K562 (cell line): ENCODE measurements at places on chromosomes 3 and 15.

DNA sequence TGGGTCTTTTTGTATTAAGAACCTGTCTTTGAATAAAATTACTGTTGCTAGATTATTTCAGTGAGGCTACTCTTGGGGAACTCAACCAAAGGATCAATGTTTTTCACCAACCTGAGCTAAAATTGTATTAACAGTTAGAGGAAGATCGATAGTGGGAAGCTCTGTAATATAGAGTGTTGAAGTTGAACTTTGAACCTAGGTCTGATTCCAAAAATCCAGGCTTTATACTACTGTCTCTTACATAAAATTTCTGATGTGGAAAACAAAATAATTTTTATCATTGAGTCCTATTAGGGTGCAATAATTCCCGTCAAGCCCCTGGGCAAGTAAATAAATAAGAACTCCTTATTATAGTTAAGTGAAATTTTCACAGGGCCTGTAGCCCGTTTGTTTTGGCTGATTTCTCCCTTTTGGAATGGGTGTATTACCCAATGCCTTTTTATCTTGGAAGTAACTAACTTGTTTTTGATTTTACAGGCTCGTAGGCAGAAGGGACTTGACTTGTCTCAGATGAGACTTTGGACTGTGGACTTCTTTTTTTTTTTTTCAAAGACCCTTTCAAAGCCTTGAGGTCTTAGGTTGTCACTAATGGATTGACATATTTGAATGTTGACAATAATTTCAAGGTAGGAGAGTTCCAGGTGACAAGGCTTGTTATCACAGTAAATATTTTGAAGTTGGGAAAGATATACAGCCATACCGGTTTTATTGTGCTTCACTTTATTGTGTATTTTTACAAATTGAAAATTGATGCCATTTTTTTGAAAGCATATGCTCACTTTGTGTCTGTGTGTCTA, 276.1 kb downstream of the NFKBIZ start:
- DNase-seq = no peak

GRCh38 chr3:23656821-23657220, 148.9 kb upstream of the UBE2E1 start:
- no peak for DNase-seq

GRCh38 chr3:147267434-147267833, 138.9 kb downstream of the ZIC4 start:
- DNase-seq = no peak

DNA sequence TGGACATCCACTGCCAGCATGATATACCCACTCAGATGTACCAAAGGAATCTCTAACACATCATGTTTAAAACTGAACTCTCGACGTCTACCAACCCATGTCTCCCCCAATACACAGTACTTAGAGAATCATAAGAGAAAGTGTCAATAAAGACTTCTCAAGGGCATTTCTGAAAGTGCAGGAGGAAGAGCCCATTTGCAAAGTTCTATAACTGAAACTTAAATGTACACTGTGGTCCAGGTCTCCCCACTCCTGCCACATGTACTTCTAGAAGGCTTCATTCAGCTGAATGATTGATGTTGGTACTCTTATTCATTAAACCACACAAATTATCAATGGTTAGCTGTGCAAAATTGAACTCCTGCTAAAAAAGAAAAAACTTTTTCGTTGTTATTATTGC, 31.8 kb downstream of the HERC1 start:
- no peak for DNase-seq

GRCh38 chr15:78850941-78851755, 21.5 kb upstream of the MORF4L1 start:
- no peak for DNase-seq

- no peak for DNase-seq
These were observed 48.0 kb upstream of the MRPL3 start for GRCh38 chr3:131550562-131551465.

DNA sequence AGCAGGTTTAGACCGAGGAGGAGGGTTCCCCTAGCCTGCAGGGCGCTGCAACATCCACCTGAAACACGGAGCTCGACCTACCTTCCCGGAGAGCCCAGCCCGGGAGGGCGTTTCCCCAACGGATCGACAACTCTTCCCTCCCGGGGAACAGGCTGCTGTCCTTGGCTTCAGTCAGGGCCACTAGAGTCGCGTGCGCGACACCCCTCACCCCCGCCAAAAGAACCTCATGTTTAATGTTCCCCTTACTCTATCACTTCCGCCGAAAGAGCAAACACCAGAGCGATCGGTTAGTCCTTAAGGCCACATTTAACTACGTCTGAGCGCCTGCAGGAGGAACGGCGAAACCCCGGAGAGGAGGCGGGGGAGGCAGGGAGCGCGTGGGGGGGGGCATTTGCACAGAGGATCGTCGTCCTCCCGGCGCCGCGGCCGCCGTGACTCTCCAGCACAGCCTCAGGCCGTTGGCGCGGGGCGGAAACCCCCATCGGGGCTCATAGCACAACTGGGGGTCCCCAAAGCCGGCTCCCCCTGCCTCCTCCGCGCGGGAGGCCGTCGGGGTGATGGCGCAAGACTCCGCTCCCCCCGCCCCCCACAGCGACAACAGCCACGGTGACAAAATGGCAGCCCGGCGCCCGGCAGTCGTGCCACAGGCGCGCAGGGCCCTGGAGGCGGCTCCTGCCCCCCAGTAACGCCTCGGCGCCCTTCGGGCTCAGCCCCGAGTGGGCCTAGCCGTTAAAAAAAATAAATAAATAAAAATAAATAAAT, 3.2 kb downstream of the ANP32A start:
- DNase-seq = peak; percentile 64

GRCh38 chr15:25775317-25775912, 87.7 kb downstream of the ATP10A start:
- no peak for DNase-seq

DNA sequence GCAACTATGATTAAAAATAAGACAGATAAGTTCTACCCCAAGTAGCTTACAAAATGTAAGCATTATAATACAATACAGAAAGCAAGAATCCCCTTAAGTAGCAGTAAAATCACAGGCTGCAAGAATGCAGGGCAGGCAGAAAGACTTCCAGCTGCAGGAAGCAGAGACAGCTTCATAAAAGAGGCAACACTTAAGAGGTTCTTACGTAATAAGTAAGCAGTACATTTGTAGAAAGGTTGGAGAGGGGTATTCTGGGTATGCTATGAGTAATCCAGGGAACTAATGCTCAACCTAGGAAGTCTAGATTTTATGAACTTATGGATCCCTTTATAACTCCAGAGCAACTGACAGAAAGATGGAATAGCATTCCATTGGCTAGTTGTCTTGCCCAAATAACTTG, 151.6 kb downstream of the IL5RA start:
- no peak for DNase-seq

DNA sequence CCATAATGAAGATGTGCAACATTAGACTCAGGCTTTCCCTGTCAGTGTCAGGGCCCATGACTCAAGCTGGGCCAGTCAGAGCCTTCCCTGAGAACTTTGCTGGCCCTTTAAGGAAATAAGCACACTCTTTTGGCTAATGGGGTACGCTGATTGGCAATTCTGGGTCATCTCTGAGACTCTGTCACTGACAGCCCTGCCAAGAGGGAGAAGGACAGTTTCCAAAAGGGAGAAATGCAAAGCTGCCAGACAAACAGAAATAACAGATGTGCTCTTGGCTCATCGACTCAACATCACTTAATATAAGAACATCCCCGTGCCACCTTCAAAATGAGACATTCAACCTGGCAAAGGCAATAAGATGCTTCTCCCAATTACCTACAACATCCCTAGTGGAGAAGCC, 491.9 kb upstream of the PROK2 start:
- DNase-seq = no peak

DNA sequence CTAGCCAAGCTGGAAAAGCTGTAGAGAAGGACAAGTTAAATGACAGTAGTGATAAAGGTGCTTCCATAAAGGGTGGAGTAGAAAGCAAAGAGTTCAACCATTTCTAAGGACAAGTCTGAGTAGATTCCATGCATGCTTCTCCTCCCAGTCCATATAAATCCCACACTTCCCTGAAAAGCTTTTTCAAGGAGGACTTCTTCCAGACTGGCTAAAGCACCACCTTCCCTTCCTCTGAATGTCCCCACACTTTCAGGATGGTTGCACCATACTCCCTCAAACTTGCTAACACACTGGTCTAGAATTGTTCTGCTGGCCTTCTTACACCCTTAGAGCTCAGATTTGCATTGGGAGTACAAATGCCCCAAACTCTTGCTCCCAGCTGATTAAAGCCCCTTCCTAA, 40.9 kb downstream of the FBN1 start:
- DNase-seq = no peak

DNA sequence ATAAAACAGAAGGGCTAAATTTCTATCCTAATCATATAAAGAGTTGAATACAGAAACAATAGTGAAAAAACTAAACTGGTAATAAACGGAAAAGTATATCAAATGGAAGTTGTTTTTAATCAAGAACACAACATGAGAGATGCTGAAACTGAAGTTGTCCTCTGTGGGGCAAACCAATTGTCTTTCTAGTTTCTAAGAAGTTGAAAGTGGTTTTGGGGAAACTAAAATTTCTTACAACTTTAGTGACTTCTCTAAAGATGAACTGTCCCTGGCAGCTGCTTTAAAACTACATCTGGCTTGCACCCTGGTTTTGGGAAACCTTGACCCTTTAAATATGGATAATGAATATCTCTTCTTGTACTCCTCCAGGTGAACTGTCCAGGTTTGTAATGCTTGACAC, 155.6 kb downstream of the ADAM10 start:
- DNase-seq = no peak

GRCh38 chr3:70531838-70532489, 219.5 kb upstream of the MDFIC2 start:
- DNase-seq = no peak

DNA sequence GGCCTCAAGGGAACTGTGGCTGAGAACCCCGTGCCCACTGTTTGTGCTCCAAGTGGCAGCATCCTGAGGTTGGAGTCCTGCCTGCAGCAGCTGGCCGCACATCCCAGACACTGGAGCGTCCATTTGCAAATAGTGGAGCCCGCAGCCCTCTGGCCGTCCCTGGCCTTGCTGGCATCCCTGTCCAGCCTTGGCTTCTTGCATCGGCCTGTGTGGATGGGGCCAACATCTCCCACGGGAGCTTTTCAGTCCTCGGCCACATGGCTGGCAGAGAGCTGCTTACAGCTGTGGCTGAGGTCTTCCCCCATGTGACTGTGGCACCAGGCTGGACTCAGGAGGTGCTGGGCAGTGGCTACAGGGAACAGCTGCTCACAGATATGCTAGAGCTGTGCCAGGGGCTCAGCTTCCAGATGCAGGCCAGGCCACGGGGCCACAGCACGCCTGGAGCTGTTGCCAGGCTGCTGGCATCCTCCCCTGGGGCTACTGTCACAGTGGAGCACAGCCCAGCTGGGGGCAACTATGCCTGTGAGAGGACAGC, 71.2 kb downstream of the FAM43A start:
- DNase-seq = no peak

DNA sequence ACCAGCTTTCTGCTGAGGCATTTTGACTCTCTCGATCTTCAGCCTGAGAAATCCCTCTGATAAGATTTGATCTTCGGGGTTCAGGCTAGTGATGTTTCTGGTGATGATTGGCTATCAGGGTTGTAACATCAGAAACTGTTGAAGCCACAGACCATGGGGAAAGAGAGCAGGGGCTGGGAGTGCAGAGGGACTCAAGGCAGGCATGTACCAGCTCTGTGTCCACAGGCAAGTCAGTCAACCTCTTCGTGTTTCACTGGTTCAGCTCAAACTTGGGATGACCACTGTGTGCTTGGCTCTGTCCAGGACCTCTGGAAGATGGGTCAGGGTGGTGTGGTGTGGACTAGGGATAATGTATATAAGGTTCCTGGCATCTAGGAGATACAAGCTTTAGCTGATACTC, 116.5 kb downstream of the EEFSEC start:
- no peak for DNase-seq

- no peak for DNase-seq
These were observed 119.1 kb downstream of the ATG7 start for GRCh38 chr3:11391174-11391879.

GRCh38 chr3:183296944-183297343, 43.9 kb downstream of the B3GNT5 start:
- DNase-seq = no peak

DNA sequence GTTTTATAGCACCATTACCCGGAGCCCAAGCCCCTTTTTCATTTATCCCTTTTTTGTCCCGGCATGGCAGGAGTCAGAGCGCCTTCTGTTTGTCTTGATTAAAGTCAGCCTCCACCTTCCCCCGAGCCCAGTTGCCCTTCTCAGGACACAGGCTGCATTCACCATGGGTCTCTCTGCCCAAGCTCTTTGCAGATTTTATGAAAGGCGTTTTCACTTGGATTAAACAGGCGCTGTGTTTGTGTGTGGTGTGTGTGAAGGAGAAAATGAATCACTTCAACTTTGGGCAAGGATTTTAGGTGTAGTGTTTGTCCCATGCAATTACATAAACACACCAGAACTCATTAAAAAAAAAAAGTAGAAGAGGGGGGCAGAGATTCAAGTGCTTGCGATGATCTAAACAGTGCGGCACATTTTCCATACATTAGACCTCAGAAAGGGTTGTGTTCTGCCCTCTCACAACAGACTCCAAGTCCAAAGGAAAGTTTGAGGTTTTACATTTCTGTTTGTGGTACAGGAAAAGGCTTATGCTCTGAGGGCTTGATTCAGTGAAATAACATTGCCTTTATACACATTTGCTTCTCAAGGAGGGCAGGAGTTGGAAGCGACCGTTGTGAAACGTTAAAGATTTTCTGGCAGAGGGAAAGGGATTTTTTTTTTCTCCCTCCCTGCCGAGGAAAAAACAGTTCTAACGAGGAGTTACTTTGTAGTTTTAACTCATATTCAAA, 14.5 kb upstream of the IL16 start:
- no peak for DNase-seq

- DNase-seq = no peak
These were observed 208.5 kb downstream of the LPP start for GRCh38 chr3:188362405-188362831.

GRCh38 chr3:133441867-133442270, 42.0 kb downstream of the BFSP2 start:
- DNase-seq = no peak

- no peak for DNase-seq
These were observed 8.5 kb upstream of the ILDR1 start for GRCh38 chr3:122030381-122031122.

GRCh38 chr3:35871009-35871408, 231.7 kb downstream of the ARPP21 start:
- no peak for DNase-seq

DNA sequence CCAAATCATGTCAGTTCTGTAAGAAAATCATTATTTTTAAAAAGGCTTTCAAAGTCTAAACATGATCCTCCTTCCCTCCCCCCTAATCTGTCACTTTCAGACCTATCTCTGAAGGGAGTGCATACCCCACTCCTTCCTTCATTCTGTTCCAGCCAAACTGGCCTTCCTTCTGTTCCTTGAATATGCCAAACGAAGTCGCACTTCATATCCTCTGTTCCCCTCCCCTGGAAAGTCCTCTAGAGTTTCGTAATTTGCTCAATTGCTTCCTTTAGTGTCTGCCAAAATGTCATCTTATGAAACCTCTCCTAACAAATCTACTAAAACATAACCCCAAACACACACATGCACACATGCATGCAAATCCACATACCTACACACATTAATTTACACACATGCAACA, 69.5 kb upstream of the TUSC7 start:
- no peak for DNase-seq

GRCh38 chr3:32818970-32819511, 1.2 kb downstream of the TRIM71 start:
- DNase-seq = no peak
